ENCODE measurements at places on chromosomes 7 and 10.

DNA sequence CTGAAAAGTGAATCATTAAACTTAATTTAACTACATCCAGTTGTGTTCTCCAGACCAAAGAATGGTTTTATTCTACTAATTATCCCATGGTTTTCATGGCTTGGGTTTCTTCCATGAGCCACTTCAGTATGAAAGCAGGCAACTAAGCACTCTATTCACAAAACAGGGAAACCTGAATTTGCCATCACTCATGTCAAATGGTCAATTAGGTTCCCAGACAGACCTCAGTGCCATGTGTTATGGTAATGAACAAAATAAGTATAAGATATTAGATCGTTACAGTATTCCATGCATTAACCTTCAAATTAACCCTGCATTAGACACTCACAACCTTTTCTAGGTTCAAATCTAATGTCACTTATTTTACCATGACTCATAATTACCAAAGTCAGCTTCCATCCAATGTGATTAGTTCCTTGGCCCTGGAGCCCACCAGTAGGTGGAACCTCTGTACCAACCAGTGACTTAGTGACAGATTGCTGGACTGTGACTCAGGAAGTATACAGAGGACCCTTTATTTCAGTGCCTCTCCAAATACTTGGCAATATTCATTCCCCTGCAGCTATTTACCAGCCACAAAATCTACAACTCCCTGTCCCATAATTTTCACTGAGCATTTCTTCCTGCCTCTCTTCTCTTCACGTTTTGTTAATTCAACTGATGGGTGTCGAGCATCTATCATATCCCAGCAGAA lies 1270.2 kb upstream of the SORCS1 start:
- DNase-seq: no peak

GRCh38 chr7:1494447-1494846 lies 9.7 kb downstream of the INTS1 start:
- no peak for DNase-seq

DNA sequence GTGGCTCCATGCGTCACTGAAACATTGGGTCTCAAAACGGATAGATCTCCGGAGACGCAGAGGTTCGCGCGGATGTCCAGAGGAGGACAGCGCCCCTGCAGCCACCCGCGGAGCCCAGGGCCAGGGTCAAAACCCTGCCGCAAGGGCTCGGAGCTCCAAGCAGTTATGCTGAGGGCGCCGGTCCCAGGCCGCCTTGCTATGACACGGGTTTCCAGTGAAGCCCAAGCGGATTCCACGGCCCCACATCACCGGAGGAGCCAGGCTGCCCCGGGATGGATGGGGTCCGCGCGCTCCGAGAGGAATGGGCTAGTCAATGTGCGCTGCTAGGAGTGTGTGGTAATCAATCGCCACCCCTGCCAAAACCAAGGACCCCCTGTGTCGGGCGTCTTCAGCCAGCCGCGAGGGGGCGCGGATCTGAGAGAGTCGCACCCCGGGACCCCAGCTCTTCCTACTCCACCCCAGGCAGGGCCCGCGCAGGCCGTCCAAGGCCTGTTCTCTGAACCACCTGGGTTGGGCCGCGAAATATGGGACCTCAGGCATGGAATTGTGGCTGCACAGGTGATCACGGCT lies 5.6 kb upstream of the EMX2 start:
- DNase-seq: no peak

DNA sequence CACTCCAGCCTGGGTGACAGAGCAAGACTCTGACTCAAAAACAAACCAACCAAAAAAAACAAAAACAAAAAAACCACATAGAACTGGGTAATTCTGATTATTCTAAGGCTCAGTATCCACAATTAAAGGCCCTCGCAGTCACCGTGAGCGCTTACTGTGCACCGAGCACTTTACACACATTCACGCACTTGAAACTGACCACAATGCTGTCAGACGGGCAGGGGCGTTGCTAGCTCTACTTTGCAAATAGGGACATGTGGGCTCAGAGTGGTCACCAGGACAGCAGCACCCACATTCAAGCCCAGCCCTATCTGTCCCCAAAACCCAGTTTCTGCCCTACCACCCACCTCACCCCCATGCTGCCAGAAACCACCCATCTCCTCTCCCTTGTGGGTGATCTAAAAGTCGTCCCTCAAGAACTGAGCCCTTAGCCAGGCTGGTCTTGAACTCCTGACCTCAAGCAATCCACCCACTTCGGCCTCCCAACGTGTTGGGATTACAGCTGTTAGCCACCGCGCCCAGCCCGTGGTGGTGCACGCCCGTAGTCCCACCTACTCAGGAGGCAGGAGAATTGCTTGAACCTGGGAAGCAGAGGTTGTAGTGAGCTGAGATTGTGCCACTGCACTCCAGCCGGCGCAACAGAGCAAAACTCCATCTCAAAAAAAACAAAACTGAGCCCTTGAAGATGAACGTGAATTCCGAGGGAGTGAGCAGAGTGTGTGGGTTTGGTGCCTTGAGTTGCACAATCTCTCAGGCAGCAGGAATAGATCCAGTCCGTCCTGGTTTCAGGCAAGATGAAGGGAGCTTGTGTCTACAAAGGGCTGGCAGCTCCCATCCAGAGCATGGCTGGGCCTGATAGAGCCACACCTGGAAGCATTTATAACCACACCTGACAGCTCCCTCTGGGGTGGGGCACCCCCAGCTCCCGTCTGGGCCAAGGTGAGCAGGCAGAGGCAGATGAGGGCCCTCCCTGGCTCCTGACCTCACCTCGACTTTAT lies 5.4 kb upstream of the HSPB1 start:
- no peak for DNase-seq

DNA sequence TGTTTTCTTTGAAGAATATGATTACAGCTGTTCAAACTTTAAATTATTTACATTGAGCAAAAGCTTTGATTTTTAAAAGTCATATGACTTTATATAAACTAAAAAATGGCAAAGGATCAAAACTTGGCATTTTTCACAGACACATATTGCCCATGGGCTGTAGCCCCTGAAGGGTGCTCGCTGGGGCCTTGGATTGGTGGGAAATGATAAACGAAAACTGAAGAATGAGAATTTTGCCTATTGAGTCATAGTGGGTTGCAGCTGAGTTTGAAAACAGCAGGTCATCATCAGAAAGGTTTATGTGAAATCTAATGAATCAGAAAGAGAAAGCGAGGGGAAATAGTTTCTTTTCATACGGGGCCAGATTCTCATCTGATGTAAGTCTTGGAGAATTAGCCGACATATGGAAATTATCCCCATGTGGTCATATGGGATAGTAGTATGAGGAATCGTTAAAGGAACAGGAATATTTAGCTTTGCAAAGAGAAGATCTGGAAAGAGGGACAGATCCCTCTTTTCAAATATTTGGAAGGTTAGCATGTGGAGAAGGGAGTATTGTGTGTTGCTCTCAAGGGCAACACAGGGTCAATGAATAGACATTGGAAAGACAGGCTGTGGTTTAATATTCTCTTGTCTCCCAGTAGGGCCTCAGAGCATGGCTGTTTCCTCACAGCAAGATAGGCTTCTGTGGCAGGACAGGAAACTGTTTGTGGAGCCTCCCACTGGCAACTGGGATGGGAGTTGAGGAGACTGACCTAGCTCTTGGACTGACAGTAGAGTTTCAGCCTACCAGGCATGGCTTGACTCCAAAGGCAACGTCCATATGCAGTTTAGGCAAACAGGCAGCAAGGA lies 119.0 kb downstream of the FZD1 start:
- DNase-seq: no peak

GRCh38 chr10:109517748-109518147 lies 405.6 kb downstream of the XPNPEP1 start:
- DNase-seq: no peak

DNA sequence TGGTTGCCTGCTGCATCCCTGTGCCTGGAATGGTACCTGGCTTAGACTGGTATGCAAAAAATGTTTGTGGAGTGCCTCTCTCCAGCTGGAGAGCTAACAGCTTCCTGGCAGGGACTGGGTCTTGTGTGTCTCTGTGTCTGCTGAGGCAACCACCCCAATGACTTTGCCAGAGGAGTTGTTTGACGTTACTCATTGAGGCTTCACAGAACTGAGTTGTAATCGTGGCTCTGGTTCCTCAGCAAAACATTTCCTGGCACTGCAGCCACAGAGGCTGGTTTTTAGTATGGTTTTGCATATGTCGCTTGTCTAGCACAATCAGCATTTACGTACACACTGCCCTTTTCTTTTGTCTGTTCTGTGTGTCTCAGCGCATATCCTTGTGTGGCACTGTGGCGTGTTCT lies 7.5 kb downstream of the ZNF282 start:
- no peak for DNase-seq

GRCh38 chr7:1098243-1099153 lies 10.6 kb downstream of the GPER1 start:
- DNase-seq: no peak

GRCh38 chr10:63210611-63211196 lies 77.6 kb downstream of the NRBF2 start:
- no peak for DNase-seq

DNA sequence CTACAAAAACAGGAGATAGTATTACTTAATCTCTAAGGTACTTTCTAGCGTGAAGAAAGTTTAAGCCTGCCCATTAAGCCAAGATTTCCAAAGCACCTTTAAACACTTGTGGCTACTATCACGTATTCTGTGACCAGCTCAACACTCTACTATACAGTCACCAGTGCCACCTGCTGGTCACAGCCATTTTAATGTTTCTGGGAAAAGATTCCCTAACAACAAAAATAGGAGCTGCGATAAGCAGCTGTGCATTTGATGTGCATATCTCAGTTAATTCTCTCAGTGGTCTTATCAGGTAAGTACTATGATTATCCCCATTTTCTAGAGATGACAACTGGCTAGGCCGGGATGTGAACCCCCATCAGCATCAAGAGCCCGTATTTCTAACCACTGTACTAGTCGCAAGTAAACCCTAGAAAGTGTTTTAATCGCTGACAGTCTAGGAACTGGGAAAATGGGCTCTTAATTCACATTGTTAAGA lies 860 bp downstream of the SEC31B start:
- no peak for DNase-seq

- no peak for DNase-seq
Observed at GRCh38 chr7:118110178-118110925, 73.6 kb upstream of the LSM8 start.

- no peak for DNase-seq
Observed at GRCh38 chr10:98878418-98878817, 357.2 kb downstream of the HPSE2 start.

GRCh38 chr10:99357691-99358090 lies 28.5 kb downstream of the CNNM1 start:
- no peak for DNase-seq

- DNase-seq: no peak
Observed at GRCh38 chr7:108132551-108133265, 2.5 kb upstream of the LAMB4 start.

DNA sequence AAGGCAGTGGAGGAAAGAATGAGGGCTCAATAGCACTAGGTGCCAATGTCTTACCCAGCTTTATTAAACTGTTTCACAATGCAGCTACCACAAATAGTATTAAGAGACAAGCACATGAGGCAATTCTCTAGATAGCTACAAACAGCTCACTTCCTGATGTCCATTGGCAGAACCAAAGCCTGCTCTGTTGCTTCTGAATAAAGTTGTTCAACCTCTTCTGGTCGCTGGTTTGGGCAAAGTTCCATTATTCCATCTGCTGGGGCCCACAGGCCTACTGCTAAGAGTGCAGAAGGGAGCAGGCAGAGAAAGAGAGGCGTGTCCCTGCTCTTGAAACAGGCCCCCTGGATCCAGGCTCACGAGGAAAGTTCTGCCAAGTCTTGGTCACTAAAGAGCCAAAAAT lies 173.9 kb downstream of the ZNF438 start:
- no peak for DNase-seq

GRCh38 chr10:95459446-95460045 lies 101.6 kb downstream of the SORBS1 start:
- DNase-seq: no peak

GRCh38 chr10:22491931-22492615 lies 146.8 kb downstream of the SPAG6 start:
- no peak for DNase-seq

DNA sequence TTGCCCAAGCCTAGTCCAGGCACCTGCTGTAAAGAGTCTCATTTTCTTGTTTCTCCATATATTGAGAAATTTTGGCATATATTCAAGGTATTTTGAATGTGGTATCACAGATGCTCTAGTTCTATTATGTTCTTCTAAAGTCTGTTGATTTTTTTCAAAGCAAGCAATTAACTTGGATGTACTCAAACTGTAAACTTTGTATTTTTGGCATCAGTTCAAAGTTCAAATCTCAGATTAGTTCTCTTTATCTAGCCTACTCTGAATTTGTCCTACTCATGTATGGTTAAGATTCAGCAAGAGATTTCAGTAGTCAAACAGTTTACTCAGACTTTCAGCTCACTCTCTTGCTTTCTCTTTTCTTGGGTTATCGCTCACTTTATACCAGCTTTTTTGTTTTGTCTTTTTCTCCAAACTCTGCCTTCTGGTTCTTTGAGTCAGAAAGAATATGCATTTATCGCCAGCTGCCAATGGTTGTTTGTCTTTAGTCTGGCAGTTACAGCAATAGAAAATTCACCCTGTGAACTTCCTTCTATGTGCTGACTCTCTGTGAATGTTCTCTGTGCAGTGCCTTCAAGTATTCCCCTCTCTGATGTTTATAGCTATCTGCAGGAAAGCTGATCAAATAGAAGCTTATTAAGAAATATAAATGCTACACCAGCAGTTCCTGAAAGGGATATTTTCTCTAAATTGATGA lies 56.0 kb downstream of the ANKRD7 start:
- no peak for DNase-seq

DNA sequence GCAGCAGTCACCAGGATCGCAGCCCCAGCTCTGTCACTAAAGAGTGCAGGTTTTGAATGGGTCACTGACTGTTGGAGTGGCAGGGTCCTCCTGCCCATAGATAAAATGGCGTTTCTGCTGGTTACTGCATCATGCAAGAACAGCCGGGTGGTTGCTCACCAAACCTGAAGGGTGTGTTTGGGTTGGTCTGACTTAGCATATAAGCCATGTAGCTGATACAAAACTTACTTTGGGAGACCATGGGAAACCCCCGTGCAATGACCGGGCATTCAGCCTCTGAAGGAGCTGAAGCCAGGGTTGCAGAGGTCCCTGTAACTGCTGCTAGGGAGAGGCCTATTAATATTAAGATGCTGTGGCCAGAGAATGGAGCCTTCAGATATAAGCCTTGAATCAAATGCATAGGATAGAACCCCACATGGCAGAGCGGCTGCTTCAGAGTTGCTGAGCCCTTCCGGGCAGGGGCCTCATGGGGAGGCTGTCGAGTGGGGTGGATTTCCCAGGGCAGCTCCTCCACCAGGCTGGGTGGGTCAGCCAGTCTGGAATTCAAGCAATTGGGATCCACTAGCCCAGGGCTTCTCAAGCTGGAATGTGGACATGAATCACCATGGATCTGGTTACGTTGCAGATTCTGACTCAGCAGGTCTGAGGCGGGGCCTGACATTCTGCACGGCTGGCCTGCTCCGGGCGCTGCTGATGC lies 70.9 kb upstream of the CTBP2 start:
- no peak for DNase-seq

GRCh38 chr7:108114117-108114841 lies 15.9 kb downstream of the LAMB4 start:
- no peak for DNase-seq

GRCh38 chr10:132575320-132576201 lies 38.0 kb downstream of the INPP5A start:
- DNase-seq: no peak

GRCh38 chr10:349081-349480 lies 213.8 kb downstream of the ZMYND11 start:
- no peak for DNase-seq
